ENCODE measurements at places on chromosomes 12 and 14.

DNA sequence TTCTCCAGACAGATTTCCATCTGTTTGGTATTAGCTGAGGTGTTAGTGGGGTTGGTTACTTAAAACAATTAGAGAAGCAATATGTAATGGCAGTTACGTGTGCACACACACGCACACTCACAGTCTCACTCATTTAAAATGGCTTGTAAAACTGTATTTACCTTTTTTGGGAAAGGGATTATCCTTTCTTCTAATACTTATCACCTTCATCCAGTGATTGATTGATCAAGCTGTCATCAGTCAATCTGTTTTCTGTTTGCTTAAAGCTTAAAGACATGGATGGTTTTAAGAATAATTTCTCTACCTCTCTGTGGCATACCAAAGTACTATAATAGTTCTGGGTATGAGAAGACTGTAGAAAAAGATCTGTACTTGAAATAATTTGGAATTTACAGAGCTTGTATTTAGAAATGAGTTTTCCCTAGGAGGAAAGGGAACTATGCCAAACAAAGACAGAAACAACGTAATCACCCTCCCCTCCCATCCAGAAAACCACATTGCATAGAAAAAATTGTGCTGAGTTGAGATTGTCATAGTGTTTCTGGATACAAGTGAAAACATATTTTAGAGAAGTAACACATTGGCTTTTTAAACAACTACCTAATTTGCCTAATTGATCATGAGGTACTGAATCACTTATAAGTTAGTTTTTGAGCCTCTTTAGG lies 455.8 kb downstream of the PCNX1 start:
- peak; percentile 66 for DNase-seq

- no peak for DNase-seq
Measured at GRCh38 chr14:84254290-84254689, 1275.7 kb upstream of the FLRT2 start.

GRCh38 chr12:108307006-108307405 lies 32.1 kb downstream of the CMKLR1 start:
- DNase-seq, result peak; percentile 79

GRCh38 chr12:1796515-1797010 lies 23.8 kb upstream of the LRTM2 start:
- DNase-seq, result no peak

DNA sequence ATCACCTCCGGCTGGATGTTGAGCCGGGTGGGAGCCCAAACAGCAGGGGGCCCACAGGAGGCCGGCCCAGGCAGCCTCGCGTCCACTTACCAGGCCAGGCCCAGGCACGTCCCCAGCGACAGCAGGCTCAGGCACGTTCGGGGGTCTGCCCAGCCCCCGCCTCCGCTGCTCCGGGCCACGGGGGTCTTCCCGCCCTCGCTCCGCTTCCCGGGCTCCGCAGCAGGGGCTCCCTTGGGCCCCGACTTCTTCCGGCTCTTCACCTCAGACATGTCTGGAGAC lies 216 bp downstream of the IKBIP start:
- no peak for DNase-seq
